Fibroblast of the aortic adventitia (primary cell): ENCODE measurements at places on chromosomes 1 and 21. TPM values are rescaled to one million over a fixed set of nuclear protein-coding genes. Genes with fewer than 3 reads are reported as not detected.
A peak's percentile ranks its signal among the peaks of the same experiment; 100 is the strongest.

DNA sequence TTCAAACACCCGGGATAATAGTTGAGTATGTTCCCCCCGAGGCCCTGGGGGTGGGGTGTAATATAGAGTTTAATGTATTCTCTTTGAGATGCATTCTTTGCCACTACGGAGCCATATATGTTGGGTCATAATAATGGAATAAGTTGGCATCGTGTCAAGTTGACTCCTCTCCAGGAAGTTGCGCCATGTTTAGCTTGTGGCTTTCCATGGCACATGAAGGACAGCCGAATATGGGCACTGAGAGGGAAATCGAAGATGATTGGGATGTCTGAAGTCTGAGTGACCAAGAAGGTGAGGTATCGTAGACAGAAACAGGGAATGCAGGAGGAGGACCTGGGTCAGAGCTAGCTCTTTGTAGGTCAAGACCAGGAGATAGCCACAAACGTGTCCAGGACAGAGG, 92.6 kb downstream of the PAX7 start:
- no peak for DNase-seq

The PLA2G2F gene
- total RNA-seq, result not detected in 2 replicates

The IFNLR1 gene
- 0.36 TPM in 1 of 2 replicates, not detected in the other for total RNA-seq

- DNase-seq, result peak; percentile 77
Measured at GRCh38 chr1:29974316-29974724, 738.0 kb downstream of the PTPRU start.

The PLA2G2A gene
- total RNA-seq, result 0.27 TPM in 1 of 2 replicates, not detected in the other

The CCDC185 gene
- total RNA-seq, result not detected in 2 replicates

The PDE4B gene
- total RNA-seq, result 2.3 and 8.7 TPM in 2 replicates

DNA sequence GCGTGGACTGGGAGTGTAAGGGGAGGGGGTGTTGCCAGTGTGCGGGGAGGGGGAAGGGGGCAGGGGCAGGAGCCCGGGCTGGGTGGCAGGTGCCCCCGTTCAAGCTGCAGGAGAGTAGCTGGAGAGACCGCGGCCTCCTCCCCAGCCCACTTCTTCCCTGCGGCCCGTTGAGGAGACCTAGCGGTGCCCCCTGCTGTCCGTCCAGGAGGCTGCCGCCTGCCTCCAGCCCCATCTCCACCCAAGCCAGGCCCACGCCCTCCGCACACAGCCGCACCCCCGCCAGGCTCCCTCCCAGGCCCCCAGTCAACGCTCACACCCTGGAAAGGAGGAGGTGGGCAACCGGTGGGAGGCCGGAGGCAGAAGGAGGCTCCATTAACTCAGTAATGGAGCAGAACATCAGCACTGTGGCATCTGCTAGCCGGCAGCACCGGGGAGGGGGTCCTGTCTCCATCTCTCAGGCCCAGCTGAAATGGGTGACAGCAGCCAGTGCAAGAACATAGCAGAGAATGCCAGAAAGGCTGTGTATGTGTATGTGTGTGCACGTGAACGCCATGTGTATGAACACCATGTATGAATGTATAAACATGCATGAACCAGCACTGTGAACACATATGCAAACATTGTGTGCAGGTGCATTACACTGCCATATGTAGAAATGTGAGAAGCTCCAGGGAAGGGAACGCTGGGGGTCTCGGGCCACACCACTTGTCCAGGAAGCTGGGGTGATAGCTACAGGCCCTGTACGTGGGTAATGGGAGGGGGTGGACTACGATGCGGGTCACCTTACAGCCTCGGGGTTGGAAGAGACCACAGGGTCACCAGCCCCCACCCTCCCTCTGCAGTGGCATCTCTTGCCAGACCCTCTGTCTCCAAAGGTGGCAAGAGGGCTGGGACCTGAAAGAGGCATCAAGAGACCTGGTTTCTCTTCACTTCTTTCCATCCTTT, 84.6 kb downstream of the SYT2 start:
- DNase-seq, result peak; percentile 56

DNA sequence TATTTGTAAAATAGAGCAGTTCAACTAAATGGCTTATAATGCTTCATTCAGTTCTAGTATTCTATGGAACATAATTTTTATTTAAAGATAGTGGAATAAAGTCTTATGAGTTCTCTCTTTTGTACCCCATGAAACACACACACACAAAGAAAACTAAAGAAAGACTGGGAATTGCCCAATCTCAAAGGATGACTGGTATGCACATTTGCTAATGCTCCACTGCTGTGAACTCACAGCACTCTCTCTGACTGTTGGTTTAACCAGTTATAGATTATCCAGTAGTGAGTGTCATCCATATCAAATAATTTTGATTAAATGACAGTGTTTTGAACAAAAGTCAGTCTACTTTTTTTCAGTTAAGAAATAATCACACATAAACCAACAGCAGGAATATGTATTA, 1082.4 kb upstream of the B3GALT2 start:
- DNase-seq, result no peak

GRCh38 chr1:43276673-43277072, 6.9 kb downstream of the TMEM125 start:
- no peak for DNase-seq

DNA sequence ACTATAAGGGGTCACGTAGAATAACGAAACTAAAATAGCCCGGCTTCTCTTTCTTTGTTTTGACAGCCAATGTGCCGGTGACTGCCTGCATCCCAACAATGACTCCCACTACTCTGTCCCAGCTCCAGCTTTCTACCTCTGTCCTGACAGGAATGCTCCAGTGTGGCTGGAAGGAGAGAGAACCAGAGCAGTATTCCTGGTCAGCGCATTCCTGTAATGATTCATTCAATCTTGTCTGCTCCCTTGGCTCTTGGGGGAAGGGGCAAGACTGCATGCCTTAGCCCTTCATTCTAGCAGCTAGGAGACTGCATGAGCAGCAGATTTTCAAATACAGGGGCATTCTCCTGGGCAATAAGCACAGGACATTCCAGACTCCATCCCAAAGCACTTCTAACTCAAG, 132.1 kb upstream of the PRMT6 start:
- DNase-seq, result peak; percentile 29
